CD4-positive, alpha-beta T cell treated with Interleukin-15 for 4 hours (primary cell): ENCODE measurements at places on chromosomes 11 and 22.

DNA sequence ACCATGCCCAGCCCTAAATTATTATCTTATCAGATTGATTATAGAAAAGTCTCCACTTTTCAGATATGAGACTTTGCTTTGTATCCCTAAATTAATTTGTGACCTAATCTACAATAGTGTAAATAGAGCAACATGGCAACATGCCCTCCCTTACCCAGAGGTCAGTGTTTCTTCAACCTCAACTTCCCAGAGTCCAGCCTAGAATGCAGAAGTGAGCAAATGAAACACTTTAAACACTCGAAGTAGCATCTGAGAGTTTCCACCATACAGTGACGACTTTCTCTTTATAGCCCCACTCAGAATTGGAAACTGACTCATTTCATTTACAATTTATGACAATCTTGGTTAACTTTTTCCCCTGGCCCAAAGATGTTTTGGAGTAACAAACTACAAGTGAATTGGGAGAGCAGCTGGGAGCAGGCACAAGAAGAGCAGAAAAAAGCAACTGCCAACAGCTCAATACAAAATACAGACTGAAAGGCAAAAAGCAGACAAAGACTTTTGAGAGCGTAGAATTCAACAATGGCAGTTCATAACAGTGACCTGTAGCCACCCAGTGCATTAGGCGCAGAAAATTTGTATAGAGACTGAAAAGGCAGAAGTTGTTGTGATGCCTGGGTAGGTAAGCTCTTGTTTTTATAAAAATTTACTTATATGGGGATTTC lies 10.1 kb upstream of the BLID start:
- no peak for DNase-seq

DNA sequence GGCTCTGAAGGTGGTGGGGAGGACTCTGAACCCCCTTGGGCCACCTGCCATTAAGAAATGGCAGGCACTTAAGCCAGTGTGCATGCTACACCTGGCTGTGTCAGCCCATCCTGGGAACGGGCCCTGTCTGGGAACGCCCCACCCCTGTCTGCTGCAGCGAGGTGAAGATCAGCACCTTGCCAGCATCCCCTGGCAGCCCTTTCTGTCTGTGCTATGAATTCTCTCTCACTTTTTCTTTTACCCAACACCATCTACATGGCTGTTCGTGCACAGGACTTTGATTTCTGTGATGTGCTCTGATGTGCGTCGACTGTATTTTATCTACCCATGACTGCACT lies 452.9 kb upstream of the B3GAT1 start:
- DNase-seq, result no peak

- DNase-seq, result no peak
Measured at GRCh38 chr22:27752771-27753170, 48.8 kb downstream of the MN1 start.

GRCh38 chr11:95245038-95245437 lies 14.0 kb upstream of the SESN3 start:
- DNase-seq, result no peak

- no peak for DNase-seq
Measured at GRCh38 chr11:95567685-95568084, 221.9 kb downstream of the FAM76B start.

DNA sequence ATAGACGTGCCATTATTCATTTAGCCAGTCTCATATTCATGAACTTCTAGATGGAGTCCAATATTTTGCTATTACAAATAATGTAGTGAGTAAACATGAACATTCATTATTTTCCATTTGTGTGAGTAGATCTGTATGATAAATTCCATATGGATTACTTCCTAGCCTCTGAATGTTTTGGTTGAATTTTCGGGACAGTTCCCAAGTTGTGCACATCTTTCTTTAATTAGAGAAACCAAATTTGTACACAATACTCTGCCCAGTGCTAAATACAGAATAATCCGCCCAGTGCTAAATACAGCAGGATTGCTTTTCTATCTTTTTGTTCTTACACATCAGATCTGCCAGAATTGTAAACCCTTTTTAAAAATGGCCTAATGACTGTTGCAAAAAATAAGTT lies 17.1 kb upstream of the APLP2 start:
- DNase-seq, result no peak

DNA sequence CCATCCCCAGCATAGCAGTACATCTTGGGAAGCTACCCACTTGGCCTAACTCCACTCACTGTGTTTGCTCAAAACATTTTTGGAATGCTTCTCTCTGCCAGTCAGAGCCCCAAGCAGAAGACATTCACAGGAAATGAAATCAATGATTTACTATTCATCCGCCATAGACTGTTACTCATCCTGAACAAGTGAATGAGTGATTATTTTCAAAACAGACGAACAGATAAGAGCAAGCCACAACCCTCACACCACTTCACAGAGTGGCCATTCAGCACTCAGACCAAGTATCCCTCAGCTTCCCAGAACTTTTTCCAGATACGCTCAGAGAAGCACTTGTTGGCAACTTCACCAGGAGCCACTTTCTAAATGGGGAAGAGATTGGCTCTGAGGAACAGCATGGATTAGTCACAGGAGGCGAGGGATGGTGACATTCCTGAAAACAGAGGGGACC lies 13.0 kb upstream of the UBASH3B start:
- no peak for DNase-seq

GRCh38 chr11:13313005-13313819 lies 35.6 kb downstream of the BMAL1 start:
- DNase-seq, result no peak

DNA sequence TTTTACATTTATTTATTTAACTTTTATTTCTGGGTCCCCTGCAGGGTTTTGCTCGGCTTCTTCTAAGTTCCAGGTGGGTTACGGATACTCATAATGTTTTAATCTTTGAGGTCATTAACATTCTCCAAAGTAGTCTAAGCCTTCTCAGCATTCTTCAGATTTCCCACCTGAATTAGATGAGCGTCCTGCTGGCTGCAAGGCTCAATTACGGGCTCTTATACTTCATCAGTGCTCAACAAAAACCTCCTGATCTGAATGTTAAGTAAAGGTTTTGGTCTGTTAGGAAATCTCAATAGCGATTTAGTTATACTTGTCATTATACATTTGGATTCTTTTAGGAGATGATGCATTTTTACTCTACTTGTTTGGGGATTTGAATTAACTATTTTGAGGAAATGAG lies 27.3 kb upstream of the NFRKB start:
- no peak for DNase-seq

- DNase-seq, result no peak
Measured at GRCh38 chr22:42279425-42280020, 9.1 kb upstream of the TCF20 start.

DNA sequence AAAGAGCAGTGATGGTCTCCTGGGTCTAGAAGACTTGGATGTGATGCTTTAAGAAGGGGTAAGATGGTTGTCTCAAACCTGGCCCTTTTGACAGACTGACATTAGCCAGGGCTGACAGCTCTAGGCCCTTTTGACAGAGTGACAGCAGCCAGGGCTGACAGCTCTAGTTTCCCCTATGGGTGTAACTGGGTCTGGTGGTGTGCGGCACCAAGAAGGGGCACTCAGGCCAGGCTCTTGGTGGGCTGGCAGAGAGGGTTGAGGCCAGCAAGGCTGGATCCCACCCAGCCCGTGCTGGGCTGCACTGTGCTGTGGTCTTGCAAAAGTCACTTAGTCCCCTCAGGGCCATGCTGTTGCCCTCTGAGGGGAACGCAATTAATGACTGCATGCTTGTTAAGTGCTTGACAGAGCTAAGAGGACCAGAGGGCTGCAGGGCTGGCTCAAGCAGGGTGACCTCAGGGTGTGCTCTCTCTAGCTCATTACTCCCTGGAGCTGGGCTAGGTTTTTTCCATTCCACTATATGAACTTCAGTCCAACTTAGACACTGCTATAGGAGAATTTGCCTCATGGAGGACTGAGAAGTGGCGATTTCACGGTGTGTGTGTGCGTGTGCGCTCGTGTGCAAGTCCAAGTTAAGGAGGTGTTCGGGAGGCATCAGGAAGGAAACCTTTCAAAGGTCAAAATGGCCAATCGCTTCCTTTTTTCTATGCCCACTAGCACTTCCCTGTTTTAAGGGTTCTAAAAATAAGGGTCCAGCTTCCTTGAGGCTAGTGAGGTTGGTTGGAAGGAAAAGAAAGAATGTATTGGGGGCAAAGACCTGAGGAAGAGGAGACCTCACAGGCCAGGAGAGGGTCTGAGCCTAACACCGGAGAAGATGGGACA lies 4.4 kb downstream of the UBASH3B start:
- DNase-seq, result no peak

GRCh38 chr11:112392904-112393303 lies 132.2 kb upstream of the PLET1 start:
- no peak for DNase-seq

DNA sequence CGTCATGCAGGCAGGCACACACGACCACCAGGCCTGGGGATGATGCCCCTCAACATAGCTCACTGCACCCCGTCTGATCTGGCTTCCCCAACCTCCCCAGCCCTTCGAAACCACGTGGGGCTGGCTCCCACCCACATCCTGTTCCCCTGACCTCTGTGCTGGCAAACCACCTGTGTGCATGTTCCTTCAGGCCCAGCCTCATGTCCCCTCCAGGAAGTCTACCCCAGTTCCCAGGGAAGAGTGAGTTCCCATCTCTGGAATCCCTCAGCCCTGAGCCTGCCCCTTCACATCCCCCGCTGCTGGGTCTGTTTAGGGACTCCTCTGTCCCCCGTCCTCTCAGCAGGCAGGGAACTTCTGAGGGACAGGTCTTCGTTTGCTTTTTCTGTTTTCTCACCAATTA lies 7.1 kb downstream of the SLC7A4 start:
- no peak for DNase-seq

GRCh38 chr11:129225190-129225589 lies 33.1 kb upstream of the ARHGAP32 start:
- no peak for DNase-seq

GRCh38 chr22:49536571-49537131 lies 291.0 kb downstream of the BRD1 start:
- DNase-seq, result no peak
